ENCODE measurements at places on chromosomes 5 and 9.

DNA sequence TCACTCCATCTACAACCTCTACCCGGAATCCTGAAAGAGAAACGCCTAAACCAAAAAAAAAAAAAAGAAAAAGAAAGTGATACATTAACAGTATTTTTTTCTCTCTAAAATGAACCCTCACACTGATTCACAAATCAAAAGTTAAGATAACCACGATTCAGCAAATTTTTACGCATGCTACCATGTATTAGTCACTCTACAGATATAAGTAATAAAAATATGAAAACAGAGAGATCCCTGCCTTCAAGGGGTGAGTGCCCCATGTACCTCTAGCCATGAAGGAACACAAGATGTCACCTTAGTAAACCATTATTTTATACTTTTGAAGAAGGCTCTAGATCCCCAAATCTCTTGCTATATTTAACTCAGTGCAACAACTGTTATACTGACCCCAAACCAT is 33.4 kb downstream of the CEMIP2 start:
- no peak for DNase-seq

DNA sequence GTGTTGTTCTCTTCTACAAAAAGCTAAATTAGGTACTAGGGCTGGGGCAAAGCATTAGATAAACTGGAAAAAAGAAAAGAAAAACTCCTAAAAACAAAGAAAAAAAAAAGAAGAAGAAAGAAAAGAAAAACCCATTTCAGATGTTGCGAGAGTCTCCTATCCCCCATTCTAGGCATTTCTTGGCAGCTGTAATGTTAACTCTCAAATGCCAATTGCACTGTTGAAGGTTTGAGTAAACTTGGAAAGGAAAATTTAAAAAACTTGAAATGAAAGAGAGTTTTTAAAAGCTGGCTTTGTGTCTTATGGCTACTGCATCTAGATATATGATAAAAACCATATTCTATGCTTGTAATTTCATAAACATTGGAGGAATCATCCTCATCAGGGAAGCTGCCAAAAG is 34.6 kb upstream of the CTSV start:
- no peak for DNase-seq

- no peak for DNase-seq
Observed at GRCh38 chr5:151034422-151035379, 14.3 kb downstream of the GPX3 start.

- DNase-seq: peak; percentile 60
Observed at GRCh38 chr9:124343533-124344290, 71.5 kb downstream of the PSMB7 start.

- DNase-seq: no peak
Observed at GRCh38 chr5:76789991-76790581, 28.7 kb upstream of the F2RL1 start.

Data from upper lobe of left lung (tissue), 6 donors.